M059J (cell line): ENCODE measurements at places on chromosomes 12 and 14. TPM values are rescaled to one million over a fixed set of nuclear protein-coding genes. Genes with fewer than 3 reads are reported as not detected.

CD27 gene
- not detected in 2 replicates for total RNA-seq

TRAF3 gene
- total RNA-seq = 12.5 and 16.1 TPM in 2 replicates

DNAJC22 gene
- total RNA-seq = 8.2 and 12.3 TPM in 2 replicates

METTL17 gene
- total RNA-seq = 57.7 and 66.9 TPM in 2 replicates

KSR2 gene
- 0.20 and 0.30 TPM in 2 replicates for total RNA-seq

TNFAIP2 gene
- total RNA-seq = 89.3 and 135 TPM in 2 replicates

RTL1 gene
- 0.02 TPM in 1 of 2 replicates, not detected in the other for total RNA-seq

RPL10L gene
- not detected in 2 replicates for total RNA-seq

TRPV4 gene
- 0.44 and 0.81 TPM in 2 replicates for total RNA-seq

LUM gene
- total RNA-seq = 293 and 400 TPM in 2 replicates

PPM1H gene
- total RNA-seq = 5.2 and 9.2 TPM in 2 replicates

C3AR1 gene
- 0.47 and 1.3 TPM in 2 replicates for total RNA-seq

GDF3 gene
- total RNA-seq = not detected in 2 replicates

HAL gene
- total RNA-seq = not detected in 2 replicates

YAF2 gene
- 17.9 and 21.6 TPM in 2 replicates for total RNA-seq

FSCB gene
- not detected in 2 replicates for total RNA-seq

PLCZ1 gene
- total RNA-seq = not detected in 2 replicates

RTN1 gene
- total RNA-seq = 0.49 TPM in 1 of 2 replicates, not detected in the other

NOC4L gene
- 10.8 and 18.6 TPM in 2 replicates for total RNA-seq

RNU4-1 gene
- under 0.01 TPM in 1 of 2 replicates, not detected in the other for total RNA-seq

GPN3 gene
- total RNA-seq = 22.6 and 35.4 TPM in 2 replicates

RASSF3 gene
- total RNA-seq = 8.8 and 13.6 TPM in 2 replicates

PPP1R1A gene
- total RNA-seq = not detected in 2 replicates

NUAK1 gene
- 13.0 and 14.9 TPM in 2 replicates for total RNA-seq

FAM90A1 gene
- 0.07 TPM in 1 of 2 replicates, not detected in the other for total RNA-seq

SLC17A8 gene
- total RNA-seq = not detected in 2 replicates

P2RX2 gene
- not detected in 2 replicates for total RNA-seq

ZBTB42 gene
- 3.3 and 4.1 TPM in 2 replicates for total RNA-seq

DDN gene
- not detected in 2 replicates for total RNA-seq

PTGDR gene
- total RNA-seq = not detected in 2 replicates

CABP1 gene
- total RNA-seq = not detected in 2 replicates

LMO3 gene
- not detected in 2 replicates for total RNA-seq

FAR2 gene
- total RNA-seq = 6.6 and 10.0 TPM in 2 replicates

GLS2 gene
- total RNA-seq = 0.32 TPM in 1 of 2 replicates, not detected in the other

RNASE1 gene
- total RNA-seq = 1.4 and 1.6 TPM in 2 replicates
